Mesenteric fat pad (tissue), 1 donor: ENCODE measurements at places on chromosomes 5 and 9.

DNA sequence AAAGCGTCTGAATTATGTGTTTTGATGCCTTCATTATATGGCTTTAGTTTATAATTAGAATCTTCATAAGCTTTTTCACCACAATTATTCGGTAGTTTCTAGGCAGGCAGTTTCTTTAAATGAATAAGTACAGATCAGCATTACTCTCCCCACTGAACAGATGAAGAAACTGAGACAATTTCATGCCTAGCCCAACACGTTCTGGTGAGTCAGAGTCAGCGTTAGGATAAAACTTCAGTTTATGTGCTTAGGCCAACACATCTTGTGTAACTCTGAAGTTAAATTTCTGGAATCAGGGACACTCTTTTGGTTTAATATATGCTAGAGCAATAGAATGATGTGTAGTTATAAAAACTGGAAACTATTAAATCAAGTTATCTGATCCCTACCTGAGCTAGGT lies 186.7 kb upstream of the ELL2 start:
- DNase-seq: no peak

DNA sequence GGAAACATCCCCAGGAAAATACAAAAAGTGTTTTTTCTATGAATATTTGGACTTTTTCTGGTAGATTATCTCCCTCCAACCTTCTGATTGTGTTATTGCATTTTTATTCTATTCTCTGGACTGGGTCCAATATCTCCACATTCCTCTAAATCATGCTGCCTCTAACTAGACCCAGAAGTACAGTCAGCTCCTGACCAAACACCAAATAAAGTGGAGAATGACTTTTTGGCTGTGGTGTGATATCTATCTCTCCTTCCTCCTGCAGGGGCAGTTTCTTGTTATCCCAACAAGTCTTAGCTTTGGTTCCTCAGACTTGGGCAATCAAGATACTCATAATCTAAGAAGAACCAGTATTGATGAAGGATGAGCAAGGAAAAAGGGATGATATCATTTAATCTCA lies 3.2 kb upstream of the RAI14 start:
- no peak for DNase-seq

DNA sequence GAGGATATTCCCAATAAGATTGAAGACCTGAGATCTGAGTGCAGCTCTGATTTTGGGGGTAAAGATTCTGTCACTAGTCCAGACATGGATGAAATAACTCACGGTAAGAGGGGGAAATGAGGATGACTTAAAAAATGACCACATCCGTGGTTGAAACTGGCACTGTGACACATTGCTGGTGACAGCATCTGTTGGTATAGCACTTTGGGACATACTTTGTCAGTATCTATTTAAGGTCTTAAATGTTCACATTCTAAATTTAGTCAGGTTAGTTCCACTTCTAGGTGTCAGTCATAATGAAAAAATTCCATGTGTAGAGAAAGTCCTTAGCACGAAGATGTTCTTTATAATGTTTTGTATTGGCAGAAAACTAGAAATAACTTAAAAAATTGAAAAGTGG lies 70.9 kb downstream of the GAPVD1 start:
- no peak for DNase-seq

GRCh38 chr5:133219296-133219695 lies 167.5 kb downstream of the HSPA4 start:
- DNase-seq: no peak

DNA sequence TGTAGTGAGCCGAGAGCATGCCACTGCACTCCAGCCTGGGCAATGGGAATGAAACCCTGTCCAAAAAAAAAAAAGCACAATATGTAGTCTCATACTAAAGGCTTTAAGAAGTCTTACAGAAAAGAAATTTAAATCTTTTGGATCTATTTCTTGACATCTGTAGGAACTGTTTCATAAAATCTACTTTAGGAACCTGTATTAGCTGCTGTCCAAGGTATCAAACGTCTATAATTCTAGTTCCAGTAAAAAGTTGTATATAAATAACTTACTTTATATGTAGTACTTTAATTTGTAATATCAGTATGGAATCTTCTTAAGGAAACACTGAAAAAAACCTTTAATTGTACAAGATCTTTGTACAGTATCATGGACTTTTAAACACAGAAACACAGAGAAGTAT lies 106.8 kb upstream of the RASGRF2 start:
- no peak for DNase-seq

DNA sequence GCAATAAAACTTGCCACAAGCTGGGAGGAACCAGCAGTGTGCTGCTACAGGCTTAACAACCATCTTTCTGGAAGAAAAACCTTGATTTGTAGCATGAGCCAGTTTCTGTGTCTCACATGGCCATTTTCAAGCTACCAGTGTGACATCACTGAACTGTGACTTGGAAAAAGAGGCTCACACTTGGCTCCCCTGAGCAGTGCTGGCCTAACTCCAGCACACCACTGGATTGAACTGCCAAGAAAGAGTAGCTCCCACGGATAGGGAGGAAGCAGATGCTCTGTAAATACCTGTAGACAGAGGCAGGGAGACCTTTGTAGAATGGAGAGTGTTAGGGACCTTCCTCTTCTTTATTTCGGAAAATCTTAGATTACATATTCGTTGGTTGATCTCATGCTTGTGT lies 197.9 kb downstream of the SH3GL2 start:
- no peak for DNase-seq

GRCh38 chr5:74624501-74624900 lies 16.0 kb downstream of the ENC1 start:
- no peak for DNase-seq

DNA sequence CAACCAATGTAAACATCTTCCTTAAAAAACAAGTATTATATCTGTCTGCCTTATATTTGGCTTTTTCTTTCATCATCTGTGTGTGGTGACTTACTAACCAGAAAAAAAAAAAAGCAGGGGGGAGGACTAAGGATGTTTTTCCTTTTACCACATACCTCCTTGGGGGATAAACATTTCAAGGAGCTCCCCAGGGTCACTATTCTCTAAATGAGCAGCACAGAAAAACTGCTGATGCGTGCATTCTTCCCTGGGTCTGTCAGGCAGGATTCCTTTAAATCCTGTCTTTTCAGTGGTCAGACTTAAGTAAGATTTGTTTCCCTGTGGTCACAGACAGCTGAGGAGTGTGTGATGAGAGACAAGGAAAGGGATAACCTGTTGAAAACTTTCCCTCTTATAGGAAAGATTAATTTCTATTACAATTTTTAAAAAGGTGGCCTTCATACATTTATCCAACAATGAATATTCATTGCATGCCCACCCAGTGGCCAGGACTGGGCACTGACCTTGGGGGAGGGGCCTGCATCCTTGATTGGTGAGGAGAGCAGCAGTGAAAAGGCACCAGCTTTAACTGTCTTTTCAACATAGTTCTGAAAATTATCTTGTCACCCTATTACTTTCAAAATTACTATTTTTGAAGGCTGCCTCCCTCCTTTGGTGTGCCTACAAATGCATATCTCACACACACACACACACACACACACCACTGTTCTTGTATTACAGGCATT lies 123.1 kb downstream of the TLE4 start:
- no peak for DNase-seq

DNA sequence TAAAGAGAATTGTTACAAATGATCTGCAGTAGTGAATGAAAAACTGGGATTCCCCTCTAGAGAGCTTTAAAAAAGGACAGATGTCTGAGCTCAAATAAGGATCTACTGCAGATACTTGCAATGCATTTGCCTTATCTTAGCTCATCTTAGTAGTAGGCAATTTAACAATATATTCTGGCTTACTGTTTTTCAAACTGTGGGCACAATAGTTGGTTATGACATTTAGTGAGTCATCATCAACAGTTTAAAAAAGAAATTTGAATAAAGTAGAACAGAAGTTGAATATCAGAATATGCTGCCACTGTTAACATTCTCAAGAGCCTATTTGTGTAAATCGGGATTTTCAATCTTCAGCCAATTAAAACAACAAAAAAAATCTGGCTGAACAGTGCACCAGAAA lies 6.7 kb upstream of the CAST start:
- DNase-seq: no peak

DNA sequence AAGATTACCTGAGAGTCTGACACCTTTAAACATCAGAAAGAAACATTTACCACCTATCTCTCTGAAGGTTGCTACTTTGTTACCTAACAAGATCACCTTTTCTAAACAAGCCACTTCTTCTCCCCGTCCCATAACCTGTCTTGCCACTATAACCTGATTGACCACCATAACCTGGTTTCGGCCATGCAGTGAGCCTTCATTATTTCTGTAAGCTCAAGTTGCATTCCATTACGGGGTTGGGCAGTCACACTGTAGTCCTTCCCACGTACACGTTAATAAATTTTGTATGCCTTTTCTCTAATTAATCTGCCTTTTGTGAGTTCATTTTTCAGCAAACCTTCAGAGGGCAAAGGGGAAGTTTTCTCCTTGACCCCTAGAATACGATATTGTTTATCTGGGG lies 28.0 kb upstream of the CCNG1 start:
- no peak for DNase-seq

DNA sequence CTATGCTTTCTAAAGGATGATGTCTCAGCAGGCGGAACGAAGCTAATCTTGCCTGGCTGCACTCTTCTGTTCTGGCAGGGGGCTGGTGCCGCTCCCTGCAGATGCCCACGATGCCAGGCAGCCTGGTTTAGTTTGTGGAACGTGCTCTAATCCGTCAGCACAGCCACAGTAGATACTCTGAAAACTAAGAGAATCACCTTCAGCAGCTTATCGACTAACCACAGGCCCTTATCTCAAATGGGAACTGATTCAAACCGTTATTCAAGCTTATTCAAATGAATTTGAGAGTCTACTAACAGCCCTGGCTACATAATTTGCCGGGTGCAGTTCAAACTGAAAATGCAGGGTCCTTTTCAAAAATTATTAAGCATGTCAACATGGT lies 246.6 kb upstream of the ANKRD55 start:
- DNase-seq: no peak

DNA sequence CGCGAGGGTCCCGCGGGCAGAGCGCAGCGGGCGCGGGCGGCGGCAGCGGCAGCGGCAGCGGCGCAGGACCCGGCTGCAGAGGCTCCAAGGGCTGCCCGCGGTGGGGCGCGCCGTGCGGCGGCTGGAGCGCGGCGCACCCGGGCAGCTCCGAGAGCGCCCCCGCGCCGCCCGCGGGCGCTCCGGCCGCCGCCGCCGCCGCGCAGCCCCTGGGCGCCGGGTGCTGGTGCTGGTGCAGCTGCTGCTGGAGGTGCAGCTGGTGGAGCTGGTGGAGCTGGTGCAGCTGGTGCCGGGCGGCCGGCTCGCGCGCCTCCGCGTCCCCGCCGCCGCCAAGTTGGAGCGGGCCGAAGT lies 644 bp downstream of the IER5L start:
- DNase-seq: no peak

GRCh38 chr5:16784843-16785791 lies 151.0 kb downstream of the MYO10 start:
- no peak for DNase-seq

GRCh38 chr9:132192728-132193127 lies 30.9 kb downstream of the NTNG2 start:
- DNase-seq: no peak

- DNase-seq: no peak
These were observed 370.5 kb downstream of the CSNK1G3 start for GRCh38 chr5:123882319-123882964.

DNA sequence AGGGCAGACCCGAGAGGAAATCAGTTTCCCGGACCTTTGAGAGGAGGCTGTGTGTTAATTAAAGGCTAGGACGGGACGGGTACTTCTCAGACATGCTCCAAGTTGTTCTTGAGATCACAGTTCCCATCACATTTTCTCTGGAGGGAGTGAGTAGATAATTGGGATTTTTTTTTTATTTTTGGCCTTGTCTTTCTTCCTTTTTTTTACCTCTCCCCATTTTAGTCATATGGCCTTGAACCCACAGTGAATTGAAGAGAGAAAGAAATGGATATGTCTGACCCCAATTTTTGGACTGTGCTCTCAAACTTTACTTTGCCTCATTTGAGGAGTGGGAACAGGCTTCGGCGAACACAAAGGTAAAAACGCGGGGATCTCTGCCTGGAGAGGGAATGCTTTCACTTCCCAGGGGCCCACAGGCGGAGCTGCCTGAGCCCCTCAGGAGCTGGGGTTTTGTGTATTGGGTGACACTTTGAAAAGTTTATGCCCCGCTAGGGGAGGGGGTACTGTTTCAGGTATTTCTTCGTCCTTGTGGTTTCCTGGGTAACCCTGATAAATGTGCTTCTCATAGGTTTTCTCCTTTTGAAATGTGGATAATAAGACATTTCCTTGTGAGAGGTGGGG lies 191.8 kb downstream of the CD180 start:
- DNase-seq: no peak

- DNase-seq: no peak
These were observed 45.2 kb upstream of the IL6ST start for GRCh38 chr5:56039985-56040384.

DNA sequence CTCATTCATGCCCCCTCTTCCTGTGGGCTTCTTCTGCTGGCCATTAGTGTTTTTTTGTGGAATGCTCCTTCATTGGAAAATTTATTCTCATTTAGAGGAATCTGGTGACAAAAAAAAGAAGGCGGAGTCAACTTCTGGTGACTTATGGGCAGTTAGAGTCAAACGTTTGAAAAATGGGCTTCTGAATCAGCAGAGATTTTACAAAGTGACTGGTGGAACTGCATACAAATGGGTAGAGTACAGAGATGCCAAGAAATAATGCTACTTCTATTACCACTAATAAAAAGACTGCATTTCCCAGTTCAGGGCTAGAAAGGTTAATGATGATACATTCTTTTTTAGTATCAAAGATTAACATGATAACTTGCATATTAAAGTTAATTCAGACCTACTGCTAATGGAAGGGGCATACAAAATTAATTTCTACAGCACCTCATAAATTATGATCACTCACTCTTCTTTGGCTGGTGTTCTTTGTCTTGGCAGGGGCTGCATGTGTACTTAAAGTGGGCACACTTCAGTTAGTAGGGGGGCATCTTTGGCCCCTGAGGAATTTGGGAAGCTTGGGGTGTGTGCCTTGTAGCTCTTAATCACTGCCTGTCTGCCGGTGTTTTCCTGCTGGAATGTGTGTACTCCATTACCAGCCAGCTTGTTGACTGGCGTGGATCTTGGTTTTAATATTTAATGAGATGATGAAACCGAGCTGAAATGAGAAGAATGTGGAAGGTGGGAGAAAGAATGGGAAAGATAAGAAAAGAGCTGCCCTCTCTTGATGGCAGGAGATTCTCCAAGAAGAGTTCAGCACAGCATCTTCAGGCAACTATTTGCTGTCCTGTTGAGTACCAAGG lies 148.9 kb downstream of the DOCK2 start:
- DNase-seq: no peak

- no peak for DNase-seq
These were observed 189.0 kb upstream of the MEF2C start for GRCh38 chr5:89071941-89072331.

DNA sequence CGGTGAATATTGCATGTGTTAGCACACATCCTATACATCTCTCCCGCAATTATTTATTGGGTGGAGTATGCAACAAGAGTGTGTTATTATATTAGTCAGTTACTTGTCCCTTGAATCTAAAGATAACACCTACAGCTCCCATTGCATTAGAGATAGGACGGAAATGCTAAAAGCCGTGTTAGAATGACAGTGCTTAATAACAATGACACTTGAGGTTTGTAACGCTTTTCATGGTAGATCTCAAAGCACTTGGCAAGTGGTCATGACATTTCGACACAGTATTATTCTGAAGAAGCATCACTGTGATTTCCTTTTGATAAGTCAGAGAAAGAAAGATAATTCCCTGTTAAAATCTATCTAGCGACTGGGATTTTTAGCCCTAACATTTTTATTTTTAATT lies 33.4 kb upstream of the TRIO start:
- DNase-seq: no peak
